M059J (cell line): ENCODE measurements at places on chromosomes 3 and 15. TPM values are rescaled to one million over a fixed set of nuclear protein-coding genes. Genes with fewer than 3 reads are reported as not detected.

The ST3GAL6 gene
- total RNA-seq, result 11.6 and 19.4 TPM in 2 replicates

The ATP13A4 gene
- total RNA-seq, result 0.10 TPM in 1 of 2 replicates, not detected in the other

The GOLGA8N gene
- total RNA-seq, result 0.15 and 0.49 TPM in 2 replicates

The PRRT3 gene
- 2.8 and 3.8 TPM in 2 replicates for total RNA-seq

The TRH gene
- total RNA-seq, result not detected in 2 replicates

The LAMB2 gene
- 229 and 329 TPM in 2 replicates for total RNA-seq

The CLDN18 gene
- not detected in 2 replicates for total RNA-seq

The PHLDB2 gene
- 63.7 and 89.3 TPM in 2 replicates for total RNA-seq

The AQP9 gene
- total RNA-seq, result not detected in 2 replicates

The KIF15 gene
- total RNA-seq, result 10.3 and 13.7 TPM in 2 replicates

The ATP13A5 gene
- not detected in 2 replicates for total RNA-seq

The SKOR1 gene
- 0.12 and 0.17 TPM in 2 replicates for total RNA-seq

The ECE2 gene
- total RNA-seq, result not detected in 2 replicates

The GRIP2 gene
- total RNA-seq, result 6.8 and 7.6 TPM in 2 replicates

The SLC22A14 gene
- not detected in 2 replicates for total RNA-seq

- DNase-seq, result peak; percentile 87
Measured at GRCh38 chr3:125374996-125375941, at the start of gene ZNF148. ZNF148 (minus strand) TSS chr3:125375325; CDS start chr3:125313640, 61,685 bp downstream.

GRCh38 chr3:67468511-67468910 is 185.9 kb downstream of the SUCLG2 start:
- DNase-seq, result peak; percentile 20

- no peak for DNase-seq
Measured at GRCh38 chr3:30615615-30616346, 9.4 kb downstream of the TGFBR2 start.

DNA sequence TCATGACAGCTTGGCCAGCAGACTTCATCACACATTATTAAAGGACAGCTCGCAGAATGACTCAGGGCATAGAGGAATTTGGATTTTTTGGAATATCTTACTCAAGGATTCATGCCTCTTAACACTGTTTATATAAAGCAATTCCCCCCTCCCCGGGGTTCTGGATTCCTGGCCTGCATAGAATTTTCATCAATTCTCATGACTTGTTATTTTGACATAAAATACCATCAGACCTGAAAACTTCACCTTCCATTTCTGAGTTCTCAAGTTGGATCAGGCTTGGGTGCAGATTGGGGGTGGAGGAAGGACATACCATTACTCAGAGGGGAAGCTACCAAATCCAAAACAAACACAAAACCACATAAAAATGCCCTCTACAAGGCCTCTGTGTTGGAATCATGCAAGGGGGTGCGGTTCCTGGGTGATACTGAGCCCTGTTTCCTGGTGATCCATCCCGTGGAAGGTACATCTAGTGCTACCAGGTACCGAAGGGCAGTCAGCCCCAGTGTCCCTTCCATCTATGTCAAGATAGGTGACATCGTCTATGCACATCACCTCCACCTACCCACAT is 95.3 kb downstream of the DAPK2 start:
- peak; percentile 90 for DNase-seq

GRCh38 chr3:49899815-49900214 is 3.9 kb downstream of the MST1R start:
- peak; percentile 9 for DNase-seq

DNA sequence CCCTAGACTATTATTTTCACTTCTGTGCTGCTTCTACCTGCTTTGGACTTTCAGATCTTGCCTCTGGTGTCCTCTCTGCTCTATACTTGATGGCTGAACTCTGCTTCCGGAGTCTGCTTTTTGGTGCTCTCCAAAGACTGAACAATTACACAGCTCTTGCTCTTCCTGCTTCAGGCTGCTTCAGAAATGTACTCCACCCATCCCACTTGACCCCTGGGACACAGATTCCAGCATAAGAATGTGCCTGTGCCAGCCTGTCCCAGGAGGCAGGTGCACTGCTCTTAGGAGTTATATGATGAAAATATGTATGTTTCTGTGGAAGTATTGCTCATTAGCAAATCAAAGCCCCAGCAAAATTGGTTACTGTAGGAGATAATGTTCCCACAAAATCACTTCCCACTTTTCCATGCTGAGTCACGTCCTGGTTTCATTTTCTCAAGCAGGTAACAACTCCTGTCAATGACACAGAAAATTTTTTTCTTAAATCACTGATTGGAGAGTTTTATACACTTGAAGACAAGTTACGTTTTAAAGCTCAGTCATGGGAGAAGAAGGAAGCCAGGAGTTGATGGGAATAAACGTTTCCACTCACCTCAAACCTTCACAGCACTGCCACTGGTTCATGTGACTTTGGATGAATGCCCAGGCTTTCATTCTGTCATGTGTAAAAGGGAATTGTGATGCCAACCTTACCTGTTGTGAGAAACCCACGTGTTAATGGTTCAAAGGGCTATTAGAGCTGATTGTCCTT is 239.4 kb upstream of the ZPLD1 start:
- peak; percentile 63 for DNase-seq

- DNase-seq, result peak; percentile 11
Measured at GRCh38 chr15:82952158-82953081, at the start of gene HOMER2. HOMER2 (minus strand) TSS chr15:82952720; CDS start chr15:82952535, 185 bp downstream.

DNA sequence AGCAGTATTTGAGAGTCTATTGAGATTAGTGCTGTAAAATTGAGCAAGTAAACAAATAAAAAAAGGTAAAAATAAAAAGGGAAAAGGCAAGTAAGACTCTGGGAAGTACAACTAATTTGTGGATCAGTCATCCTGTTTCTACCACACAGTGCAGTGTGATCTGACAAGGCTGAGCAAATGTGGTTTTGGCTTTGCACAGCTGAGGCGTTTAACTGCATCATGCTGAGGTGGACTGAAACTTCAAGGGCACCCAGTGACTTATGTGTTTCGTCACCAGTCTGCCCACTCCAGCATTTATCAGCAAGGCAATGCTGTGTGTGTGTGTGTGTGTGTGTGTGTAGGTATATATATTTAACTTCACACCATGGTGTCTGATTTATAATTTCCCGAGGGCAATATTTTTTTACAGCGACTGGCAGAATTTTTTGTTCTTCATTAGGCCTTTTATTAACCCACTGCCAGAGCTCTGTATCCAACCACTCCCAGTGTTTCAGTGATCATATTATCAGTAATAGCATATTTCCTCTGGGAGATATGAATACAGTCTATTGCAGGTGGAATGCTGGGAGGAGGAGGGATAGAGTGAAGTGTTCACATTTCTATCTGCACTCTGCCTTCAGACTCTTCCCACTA is 131.5 kb upstream of the SATB1 start:
- DNase-seq, result peak; percentile 70

DNA sequence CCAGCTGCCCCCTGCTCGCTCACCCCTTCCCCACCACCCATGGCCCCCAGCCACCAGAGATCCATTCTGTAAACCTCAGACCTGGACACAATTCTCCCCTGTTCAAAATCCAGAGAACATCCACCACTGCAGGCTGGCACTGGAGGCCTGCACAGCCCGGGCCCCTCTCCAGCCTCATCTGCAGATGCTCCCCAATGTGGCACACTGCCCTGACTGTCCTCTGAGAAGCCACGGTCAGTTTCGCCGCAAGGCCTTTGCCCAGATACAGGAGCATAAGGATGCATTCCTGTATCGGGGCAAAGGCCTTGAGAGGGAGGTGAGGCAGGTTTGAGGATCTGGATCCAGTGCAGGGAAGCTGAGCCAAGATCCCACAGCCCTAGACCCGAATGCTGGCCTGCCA is 175.4 kb upstream of the LINGO1 start:
- no peak for DNase-seq

DNA sequence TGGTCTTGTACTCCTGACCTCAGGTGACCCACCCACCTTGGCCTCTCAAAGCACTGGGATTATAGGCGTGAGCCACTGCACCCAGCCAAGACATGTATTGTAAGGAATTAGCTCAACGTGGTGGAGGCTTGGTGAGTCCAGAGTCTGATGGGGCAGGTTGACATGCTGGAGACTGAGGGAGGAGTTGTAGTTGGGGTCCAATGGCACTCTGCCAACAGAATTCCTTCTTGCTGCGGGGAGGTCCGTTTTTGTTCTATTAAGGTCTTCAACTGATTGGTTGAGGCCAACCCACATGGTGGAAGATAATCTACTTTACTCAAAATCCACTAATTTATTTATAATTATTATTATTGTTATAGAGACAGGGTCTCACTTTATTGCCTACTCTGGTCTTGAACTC is 30.1 kb downstream of the PLA2G4D start:
- no peak for DNase-seq

GRCh38 chr3:192980632-192981031 is 63.0 kb upstream of the MB21D2 start:
- DNase-seq, result no peak

DNA sequence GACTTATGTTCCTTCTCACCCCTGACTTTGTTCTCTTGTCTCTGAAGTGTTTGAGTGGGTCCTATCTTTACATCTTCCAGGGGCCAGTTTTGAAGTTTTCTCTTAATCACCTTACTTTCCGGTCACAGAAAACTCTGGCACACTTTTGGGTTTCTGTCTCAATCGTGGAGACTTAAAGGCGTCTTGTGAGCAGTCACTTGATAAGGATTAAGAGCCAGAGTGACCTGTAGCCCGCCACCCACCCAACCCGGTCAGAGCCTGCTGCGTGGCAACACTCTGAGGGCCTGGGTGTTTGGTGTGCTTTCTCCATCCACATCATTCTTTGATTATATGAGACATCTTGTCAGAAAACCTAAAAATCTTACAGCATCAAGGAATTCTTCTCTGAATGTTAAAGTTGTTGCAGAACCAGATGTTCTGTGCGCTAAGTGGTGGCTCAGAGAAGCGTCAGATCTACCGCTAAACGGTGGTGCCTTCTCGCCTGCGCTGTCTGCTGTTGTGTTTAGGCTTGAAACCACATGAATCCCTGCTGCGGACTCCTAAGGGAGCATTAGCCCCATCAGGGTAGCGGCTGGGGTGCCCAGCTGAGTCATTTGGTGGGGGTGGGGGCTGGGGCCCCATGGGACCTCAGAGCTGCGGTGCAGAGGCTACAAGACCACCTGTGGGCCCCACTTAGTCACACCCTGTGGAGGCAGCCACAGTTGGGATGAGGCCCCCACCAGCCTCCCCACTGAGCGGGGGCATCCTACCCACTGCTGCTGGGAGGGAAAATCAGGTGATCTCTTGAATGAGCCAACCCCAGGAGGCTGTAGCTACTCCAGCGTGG is 158.7 kb upstream of the BHLHE40 start:
- DNase-seq, result no peak

- no peak for DNase-seq
Measured at GRCh38 chr15:100570735-100571313, 31.2 kb downstream of the LINS1 start.

- DNase-seq, result peak; percentile 2
Measured at GRCh38 chr3:164903820-164904451, 174.4 kb downstream of the SI start.

- DNase-seq, result no peak
Measured at GRCh38 chr15:66646308-66646707, 55.7 kb upstream of the SMAD6 start.

DNA sequence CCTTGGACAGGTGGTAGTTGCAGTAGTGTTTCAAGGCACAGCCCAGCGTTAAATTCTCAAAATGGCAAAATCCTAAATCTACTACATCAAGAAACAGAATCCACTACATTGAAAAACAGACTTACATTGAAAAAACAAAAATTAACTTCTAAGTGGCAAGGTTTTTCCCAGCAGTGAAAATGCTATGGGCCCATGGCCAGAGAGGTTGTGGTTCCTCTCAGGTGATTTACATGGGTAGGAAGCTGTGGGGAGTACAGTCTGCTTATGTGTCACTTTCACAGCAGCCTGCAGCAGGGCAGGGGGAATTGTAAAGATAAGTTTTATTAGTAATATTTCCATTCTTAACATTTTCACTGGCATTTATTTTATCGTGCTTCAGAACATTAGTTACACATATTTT is 24.9 kb downstream of the TTC14 start:
- no peak for DNase-seq

- DNase-seq, result no peak
Measured at GRCh38 chr15:52480990-52481389, 47.7 kb downstream of the MYO5A start.
